GM13977 (cell line): ENCODE measurements at places on chromosomes 11 and 22.
A peak's percentile ranks its signal among the peaks of the same experiment; 100 is the strongest.

DNA sequence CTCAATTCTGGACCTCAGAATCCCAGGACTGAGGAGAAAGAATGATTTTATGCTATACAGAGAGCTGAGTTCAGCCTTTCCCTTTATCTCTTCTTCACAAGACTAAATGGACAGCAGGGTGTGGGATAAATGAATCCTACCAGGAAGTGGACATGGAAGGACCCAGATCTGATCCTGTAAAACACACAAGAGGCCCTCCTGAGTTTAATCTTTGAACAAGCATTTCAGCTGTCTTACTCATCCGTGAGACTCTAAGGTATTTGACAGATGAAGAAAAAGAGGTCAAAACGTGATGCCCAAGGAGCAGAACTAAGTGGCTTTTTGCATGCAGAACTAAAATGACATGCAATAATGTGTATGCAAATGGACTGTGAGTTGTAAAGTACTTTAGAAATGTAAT is 511.3 kb downstream of the DLG2 start:
- no peak for DNase-seq

DNA sequence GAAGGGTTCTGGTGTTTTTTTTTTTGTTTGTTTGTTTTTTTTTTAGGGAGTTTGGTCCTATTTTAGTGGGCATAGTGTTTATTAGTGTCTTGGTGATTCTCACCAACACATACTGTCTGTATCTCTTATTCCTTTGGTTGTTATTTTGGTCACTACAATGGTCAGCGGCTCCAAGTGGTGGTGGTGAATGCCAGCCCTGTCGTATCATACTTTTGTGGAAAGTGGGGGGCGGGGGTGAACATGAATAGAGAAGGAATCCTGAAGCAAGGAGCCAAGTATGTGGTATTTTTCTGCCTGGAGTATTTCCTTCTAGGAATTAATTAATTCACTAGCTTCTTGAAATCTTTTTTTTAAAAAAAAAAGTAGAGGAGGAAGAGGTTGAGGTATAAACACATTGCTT is 79.6 kb downstream of the GRK3 start:
- DNase-seq = no peak

DNA sequence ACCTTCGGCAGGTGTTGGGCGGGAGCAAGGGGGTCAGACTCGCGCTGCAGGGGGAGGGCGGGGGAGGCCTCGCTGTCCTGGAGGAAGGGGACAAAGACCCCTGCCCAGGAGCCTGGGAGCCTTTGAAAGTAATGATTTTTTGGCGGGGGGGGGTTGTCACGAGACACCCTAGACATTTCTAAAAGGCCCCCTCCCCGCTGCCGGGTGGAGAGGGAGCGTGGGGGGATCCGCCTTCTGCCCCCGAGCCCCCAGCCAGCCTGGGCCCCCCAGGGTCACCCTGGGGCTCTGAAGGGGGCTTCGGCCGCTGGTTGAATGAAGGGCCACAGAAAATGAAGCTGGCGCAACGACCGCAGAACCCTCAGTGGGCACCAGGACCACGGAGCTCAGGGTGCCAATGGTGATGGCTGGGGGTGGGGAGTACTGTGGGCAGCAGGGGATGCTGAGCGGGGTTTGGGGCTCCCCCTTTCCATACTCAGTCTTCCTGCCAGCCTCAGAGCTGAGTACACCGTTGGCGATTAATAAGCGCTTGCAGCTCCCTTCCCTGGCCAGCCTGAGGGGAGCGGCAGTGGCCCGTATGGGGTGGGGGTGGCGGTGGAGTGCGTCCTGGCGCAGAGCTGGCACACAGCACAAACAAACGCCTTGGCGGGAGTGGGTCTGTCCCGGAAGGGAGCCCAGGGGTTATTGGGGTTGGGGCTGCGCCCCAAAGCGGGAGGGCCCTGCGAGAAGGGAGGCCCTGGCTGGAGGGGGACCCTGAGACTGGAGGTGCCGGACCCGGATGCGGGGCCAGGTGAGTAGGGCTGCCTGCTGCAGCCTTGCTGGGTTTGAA is 1.2 kb upstream of the DUSP8 start:
- DNase-seq = peak; percentile 35

GRCh38 chr11:636511-637332 is at the start of gene DRD4:
Gene DRD4 (plus strand): TSS chr11:637269. CDS start chr11:637305, 36 bp downstream.
- DNase-seq = no peak

GRCh38 chr11:106398502-106399075 is 321.1 kb downstream of the AASDHPPT start:
- DNase-seq = no peak

- no peak for DNase-seq
These were observed 226.7 kb upstream of the NARS2 start for GRCh38 chr11:78801161-78801884.

DNA sequence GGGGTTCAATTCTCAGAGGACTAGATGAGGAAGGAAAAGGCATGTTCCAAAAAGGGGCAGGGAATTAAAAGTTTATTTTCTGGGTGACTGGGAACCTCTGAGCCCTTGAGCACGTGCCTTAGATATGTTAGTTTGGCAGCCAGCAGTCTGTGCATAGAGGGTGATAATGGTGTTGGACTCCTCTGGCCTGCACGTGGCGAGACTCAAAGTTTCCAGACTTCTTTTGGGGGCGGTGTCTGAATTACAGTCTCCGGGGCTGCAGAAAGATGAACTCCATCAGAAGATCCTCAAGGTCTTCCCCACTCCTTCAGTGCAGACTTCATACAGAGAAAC is 861 bp upstream of the ZNRF3 start:
- no peak for DNase-seq

- no peak for DNase-seq
These were observed 2.2 kb upstream of the TRIM3 start for GRCh38 chr11:6475936-6476335.

DNA sequence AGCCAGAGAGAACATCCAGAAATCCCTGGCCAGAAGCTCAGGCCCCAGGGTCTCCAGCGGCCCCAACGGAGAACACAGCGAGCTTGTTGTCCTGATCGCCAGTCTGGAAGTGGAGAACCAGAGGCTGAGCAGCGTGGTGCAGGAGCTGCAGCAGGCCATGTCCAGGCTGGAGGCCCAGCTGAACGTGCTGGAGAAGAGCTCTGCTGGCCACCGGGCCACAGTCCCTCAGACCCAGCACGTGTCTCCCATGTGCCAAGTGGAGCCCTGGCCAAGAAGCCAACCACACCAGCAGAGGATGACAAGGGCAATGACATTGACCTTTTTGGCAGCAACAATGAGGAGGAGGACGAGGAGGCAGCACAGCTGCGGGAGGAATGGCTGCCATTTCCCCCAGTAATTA is 20.6 kb upstream of the SCGB1D1 start:
- no peak for DNase-seq

GRCh38 chr11:3153291-3153861 is 11.7 kb downstream of the OSBPL5 start:
- no peak for DNase-seq

DNA sequence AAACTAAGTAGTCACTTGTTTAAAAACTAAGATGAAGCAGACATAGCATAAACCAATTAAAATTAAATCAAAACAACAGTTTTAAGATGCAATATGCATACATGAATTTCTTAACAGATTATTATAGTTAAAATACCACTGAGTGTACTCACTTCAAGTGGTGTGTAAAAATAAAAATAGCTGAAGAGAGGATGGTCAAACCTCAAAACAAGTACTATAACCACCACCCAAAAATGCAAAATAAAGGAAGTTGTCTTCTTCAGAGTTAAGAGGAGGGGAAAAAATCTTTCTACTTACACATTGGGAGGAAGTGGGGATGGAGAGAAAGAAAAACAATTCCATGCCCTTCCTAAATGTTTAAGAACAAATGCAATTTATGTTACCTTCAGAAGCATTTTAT is 31.9 kb downstream of the RRAS2 start:
- no peak for DNase-seq

DNA sequence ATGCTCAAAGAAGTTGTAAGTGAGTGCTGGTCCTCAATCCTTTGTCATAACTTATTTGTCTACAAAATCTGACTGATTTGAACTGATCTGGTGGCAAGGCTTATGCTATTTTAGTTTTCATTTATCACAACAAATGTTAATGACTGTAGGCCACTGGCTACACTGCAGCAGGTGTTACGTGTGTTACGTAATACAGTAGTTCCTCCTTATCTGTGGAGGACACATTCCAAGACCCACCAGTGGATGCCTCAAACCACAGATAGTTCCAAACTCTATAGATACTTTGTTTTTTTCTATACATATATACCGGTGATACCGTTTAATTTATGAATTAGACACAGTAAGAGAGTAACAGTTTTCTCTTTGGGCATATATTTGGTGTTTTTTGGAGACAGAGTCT is 7.0 kb downstream of the MADD start:
- no peak for DNase-seq

DNA sequence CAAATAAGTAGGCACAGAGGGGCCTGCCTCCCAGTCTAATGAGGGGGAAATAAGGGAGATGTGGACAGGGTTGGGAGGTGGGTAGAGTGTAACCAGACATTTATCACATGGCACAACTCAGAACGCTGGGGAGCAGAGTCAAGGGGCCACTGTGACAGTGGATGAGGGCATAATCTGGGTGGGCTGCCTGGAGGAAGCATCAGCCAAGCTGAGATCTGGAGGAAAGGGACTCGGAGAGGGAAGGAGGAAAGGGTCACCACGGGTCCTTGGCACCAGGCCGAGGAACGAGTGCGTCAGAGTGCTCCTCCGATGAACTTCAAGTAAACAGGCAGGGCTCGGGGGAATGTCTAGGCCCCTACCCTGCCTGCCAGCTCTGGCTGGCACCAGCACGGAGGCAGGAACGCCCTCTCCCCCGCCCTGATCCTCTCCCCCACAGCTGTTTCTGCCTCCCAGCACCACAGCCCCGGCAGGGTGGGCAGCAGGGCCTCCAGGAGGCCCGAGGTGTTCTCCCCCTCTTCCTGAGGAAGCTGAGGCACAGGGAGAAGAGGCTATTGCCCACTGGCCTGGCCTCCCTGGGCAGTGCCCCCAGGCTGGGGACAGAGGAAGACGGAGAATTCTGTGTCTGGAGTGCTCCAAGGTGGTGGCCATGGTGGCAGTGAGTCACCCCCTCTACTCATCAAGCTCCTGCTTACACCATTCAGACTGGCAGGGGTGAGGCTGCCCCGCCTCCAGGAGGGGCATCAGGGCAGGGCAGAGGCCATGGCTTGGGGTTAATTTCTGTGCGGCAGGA is 4.2 kb downstream of the ALDH3B1 start:
- DNase-seq = no peak

DNA sequence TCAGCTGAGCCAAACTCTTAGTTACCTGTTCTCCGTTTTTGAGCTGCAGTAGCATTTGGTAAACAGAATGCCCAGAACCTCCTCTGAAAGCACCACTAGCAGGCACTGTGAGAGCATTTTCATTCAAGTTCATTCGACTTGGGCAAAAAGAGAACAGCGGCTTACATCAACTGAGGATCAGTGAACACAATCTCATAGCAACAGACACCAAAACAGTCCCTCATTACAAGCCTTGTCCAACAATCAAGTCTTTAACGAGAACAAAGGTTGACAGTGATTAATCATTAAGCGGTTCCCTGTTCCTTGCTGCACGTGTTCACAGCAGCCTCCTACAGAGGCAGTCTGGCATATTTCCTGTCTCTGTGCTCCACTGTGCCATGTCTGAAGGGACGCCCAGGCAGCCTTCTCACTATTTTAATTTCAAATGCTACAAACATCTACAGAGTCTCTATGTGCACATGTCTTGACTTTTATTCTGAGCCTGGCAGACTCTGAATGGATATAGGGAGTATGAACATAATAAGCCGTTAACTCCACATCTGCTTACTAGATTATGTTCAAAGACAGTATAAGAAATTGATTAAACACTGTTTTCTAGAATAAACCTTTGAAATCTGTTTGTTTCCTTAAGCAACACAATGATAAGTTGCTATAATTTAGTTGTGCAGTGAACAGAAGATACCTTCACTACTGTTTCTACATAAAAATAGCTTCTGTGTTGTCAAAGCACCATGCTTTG is 88.3 kb upstream of the MTMR2 start:
- DNase-seq = peak; percentile 61

GRCh38 chr11:132588366-132588765 is 943.9 kb downstream of the OPCML start:
- no peak for DNase-seq

DNA sequence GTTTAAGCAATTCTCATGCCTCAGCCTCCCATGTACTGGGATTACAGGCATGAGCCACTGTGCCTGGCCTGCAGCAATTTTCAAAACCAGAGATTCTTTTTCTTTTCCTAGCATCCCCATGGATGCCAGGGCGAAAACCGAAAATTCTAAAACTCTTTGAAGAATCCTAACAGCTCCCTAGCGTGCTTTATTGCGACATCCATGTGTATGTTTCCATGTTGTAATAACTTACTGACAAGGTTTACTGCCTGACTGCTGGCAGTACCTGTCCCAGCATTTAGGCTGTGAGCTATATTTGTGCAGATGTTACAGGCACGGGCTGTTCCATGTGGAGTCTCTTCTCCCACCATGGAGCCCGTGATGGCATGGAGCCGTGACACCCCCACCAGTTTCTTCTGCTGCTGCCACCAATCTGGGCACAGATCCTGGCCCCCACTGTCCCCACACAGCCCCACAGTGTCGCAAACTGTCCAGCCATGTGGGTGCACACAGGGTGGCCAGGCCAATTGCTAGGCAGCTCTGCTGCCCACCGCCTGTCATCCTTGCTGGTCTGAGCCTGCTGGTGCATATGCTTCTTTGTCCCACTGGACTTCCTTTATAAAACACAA is 7.1 kb upstream of the TAB1 start:
- no peak for DNase-seq

- DNase-seq = no peak
These were observed 26.9 kb upstream of the ATXN10 start for GRCh38 chr22:45644714-45645113.

- DNase-seq = no peak
These were observed 14.1 kb downstream of the SYNGR1 start for GRCh38 chr22:39363751-39364515.

GRCh38 chr22:49094151-49094550 is 733.5 kb downstream of the BRD1 start:
- no peak for DNase-seq

- no peak for DNase-seq
These were observed 3.2 kb upstream of the TRPC6 start for GRCh38 chr11:101586965-101587364.

DNA sequence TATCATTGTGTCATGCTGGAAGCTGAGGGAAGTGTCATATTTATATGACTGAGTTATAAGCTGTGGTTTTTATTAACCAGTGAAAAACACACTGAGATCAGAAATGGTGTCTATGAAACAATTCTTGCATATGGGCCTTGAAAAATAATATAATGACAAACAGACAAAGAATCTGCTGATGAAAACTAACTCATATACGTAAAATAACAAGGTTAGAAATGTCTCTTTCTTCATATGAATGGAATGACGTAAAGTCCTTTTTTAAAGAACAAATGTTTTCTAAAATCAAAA is 48.8 kb upstream of the PHF21B start:
- DNase-seq = no peak

- DNase-seq = no peak
These were observed 37.7 kb upstream of the CCND1 start for GRCh38 chr11:69603111-69603836.

- no peak for DNase-seq
These were observed 907.1 kb downstream of the DLG2 start for GRCh38 chr11:84719935-84720577.

DNA sequence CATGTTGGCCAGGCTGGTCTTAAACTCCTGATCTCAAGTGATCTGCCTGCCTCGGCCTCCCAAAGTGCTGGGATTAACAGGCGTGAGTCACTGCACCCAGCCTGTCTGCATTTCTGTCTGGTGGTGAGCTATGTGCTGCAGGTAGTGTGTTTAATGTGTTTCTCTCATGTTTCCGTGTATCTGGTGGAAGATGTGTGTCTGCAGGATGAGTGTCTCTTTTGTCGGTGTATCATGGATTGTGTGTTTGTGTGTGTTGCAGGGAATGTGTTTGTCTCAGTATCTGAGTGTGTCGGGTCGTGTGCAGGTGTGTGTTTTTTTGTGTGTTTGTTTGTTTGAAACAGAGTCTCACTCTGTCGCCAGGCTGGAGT is 16.1 kb downstream of the SCARF2 start:
- no peak for DNase-seq
